ENCODE measurements at places on chromosomes 1 and 21.

DNA sequence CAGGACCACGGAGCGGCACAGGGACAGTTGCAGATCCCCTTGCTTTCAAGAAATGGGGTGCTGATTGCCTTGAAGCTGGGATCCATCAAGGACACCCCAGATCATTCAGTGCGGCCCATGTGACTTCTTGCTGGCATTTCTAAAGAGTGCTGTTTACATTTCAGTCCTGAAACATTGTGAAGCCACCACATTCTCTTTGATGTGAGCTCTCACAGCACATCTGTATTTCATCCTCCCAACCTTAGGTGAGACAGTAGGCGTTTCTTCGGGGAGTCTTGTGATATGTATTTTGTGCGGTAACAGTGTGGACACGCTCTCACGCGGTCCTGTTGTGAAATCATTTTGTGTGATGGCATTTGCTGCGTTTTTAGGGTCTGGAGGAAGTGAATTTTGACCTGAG, 57.2 kb downstream of the CACHD1 start:
- no peak for DNase-seq

- no peak for DNase-seq
These were observed 43.6 kb upstream of the ROR1 start for GRCh38 chr1:63730211-63730610.

- no peak for DNase-seq
These were observed 543.6 kb upstream of the B3GALT2 start for GRCh38 chr1:193730017-193730416.

DNA sequence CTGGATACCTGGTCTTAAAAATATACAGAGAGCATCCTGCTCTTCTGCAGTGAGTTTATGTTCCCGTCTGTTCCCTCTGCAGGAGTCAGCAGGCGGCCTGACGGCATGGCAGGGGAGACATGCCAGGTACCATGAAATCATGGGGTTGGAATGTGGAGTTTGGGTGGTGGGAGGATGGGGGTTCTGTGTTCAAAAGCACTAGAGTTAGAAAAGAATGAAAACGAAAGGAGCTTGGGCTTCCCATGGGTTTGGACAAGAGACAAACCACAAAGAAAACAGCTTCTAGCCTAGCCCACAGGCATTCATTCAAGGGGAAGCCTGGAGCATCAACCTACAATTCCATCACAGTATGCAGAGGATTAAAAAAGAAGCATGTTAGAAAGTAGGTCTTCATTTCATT, 59.9 kb downstream of the WARS2 start:
- no peak for DNase-seq

GRCh38 chr1:192936313-192937018, 122.7 kb downstream of the UCHL5 start:
- DNase-seq, result no peak

- DNase-seq, result no peak
These were observed 14.0 kb upstream of the ZC3H11B start for GRCh38 chr1:219626865-219627264.

DNA sequence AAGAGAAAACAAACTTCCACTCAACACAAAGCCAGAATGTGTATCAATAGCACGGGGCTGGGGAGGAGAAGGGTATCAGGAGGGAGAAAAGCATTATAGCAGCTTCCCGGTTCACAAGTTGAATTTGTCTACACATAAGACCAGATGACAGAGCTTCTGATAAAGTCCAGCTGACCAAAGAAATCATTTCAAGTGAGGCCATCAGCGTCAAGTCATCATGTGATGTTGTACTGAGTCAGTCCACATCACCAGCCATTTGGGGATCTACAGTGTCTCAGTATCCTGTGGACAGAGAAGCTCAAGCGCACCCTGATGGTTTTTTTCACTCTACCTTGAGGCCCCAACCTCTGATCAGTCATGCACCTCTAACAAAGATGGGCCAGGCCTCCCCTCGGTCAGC, 33.0 kb downstream of the SETD4 start:
- no peak for DNase-seq

DNA sequence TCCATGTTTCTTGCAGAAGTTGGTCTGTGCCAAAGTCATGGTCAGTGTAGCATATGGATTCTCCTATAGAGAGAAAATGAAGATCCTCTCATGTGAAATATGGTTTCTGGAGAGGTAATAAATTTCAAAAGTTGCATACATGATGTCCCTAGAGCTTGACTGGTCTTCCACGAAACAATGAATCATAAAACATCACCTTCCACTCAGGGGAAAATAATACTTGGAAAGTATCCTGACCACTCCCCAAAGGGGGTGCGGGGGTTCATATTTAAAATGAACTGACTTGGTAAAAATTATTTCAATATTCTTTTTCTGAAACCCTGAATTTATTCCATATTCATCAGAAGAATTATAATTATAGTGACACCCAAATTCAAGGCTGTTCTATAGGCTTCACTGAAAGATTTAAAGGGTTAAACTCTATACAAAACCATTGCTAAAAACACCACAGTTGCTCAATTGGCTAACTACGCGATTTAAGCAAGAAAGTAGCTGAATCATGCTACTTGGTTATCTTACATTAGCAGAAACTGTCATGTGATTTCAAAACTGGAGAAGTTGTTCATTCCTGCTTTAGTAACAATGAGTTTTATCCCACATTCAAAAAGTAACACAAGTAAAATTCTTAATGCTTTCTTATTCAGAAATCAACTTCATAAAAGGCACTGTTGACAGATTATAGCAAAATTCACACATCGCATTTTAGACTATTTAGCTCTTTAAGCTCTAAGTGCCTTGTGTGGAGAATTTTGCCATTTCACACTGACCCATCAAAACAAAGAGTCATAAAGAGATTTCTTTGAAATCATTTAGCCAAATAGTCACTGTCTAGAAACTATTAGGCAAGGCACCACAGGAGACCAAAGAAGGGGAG, 5.3 kb downstream of the CREG1 start:
- no peak for DNase-seq

- no peak for DNase-seq
These were observed 19.0 kb downstream of the RRP1 start for GRCh38 chr21:43808367-43808766.

DNA sequence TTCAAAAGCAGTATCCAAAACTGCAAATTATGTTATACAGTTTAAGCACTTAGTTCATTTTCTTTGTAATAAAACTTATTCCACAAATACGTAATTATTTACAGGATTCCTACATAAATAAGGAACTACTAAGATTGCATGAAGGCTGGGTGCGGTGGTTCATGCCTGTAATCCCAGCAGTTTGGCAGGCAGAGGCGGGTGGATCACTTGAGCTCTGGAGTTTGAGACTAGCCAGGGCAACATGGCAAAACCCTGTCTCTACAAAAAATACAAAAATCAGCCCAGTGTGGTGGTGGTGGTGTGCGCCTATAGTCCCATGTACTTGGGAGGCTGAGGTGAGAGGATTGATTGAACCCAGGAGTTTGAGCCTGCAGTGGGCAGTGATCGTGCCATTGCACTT, 69.3 kb downstream of the POU2F1 start:
- no peak for DNase-seq

DNA sequence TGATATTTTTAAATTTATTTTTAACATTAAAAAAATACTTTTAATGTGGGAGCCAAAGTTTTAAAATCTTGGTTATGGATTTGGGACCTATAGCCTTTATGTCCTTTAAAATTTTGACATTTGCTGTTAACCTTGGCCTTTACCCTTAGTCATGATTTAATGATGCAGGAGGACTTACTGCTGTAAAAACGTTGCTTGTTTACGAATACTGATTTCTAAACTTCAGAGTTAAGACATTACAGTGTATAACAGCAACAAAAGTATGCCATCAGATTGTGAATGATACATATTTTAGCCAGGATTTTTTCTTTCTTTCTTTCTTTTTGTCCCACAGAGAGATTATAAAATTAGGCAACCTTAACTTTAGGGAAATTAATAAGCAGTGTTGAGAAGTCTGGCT, 8.9 kb downstream of the RBM15 start:
- DNase-seq, result no peak

DNA sequence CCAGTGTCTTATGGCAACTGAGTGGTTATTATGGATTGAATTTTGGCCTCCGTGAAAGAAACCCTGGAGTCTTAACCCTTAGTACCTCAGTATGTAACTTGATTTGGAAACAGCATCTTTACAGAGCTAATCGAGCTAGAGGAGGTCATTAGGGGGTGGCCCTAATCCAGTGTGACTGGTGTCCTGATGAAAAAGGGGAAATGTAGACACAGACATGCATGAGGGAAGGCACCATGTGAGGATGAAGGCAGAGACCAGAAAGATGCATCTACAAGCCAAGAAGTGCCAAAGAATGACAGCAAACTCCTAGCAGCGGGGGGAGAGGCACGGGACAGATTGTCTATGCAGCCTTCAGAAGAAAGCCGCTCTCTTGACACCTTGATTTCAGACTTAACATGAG, 14.7 kb downstream of the DOP1B start:
- no peak for DNase-seq

- DNase-seq, result no peak
These were observed 214.7 kb upstream of the EDN2 start for GRCh38 chr1:41698916-41699860.

DNA sequence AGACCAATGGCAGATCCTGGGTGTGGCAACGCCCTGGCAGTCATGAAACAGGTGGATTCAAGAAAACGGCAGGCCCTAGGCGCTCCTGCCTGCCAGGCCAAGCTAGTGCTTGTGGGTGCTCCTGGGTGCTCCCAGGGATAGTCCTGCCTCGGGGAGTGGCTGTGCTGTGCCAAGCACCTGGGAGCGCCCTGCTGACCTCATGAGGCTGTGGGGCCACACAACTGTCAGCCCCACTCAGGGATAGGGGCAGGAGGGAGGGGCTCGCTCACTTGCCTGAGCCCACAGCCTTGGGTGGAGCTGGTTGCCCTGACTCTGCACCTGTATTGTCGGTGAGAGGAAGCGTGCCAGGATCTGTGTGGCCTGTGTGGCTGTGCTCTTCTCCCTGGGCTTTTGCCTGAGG, 9.4 kb downstream of the SNAP47 start:
- no peak for DNase-seq

GRCh38 chr1:170678027-170678600, 14.2 kb downstream of the PRRX1 start:
- no peak for DNase-seq

DNA sequence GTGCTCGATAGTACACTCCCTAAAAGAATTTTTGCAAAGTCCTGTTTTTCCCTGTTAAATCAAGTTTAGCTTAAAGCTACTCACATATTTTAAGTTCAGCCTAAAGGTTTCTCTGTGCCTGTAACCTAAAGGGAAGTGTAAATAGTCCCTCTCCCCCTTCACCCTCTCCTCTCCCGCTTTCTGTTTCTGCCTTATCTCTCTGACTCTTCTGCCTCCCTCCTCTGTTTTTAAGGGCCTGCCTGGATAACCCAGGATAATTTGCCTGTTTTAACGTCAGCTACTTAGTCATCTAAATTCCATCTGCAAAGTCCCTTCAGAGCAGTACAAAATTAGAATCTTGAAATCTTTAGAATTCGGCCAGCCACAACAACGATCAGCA, 92.6 kb downstream of the NID1 start:
- DNase-seq, result no peak

DNA sequence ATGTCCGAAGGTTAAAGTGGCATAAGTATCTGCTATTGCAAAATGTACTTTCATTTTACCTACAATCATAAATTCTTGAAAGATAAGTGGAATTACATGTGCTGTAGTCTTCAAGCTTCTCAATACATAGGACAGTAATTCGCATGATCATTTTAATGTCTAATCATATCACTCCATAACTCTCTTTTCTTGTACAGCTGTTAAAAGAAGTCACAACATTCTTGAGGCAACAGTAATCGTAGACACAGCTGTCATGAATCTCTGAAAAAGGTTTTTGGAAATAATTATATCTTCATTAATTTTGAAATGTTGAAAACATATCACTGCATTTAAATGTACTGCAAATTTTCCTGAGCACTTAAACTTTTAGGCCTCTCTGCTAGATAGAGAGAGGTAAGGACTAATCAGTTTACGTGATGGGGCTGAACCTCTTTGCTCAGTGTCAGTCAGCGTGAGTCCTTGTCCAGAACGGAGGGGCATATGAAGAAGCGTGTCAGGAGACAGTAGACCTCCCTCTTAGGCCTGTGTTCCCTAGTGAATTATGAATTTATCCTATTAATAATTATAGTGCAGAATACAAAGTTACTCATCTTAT, 133.4 kb downstream of the NEK7 start:
- no peak for DNase-seq

GRCh38 chr1:180982422-180982821, 40.2 kb downstream of the STX6 start:
- DNase-seq, result no peak

- DNase-seq, result no peak
These were observed 87.5 kb downstream of the AJAP1 start for GRCh38 chr1:4741876-4742423.

- DNase-seq, result no peak
These were observed 40.8 kb downstream of the GLUL start for GRCh38 chr1:182350839-182351238.

- no peak for DNase-seq
These were observed 27.8 kb downstream of the SDC3 start for GRCh38 chr1:30880678-30881318.

- DNase-seq, result no peak
These were observed 42.1 kb downstream of the POU2F1 start for GRCh38 chr1:167262836-167263235.

GRCh38 chr21:26167593-26167992, 3.0 kb downstream of the APP start:
- no peak for DNase-seq

DNA sequence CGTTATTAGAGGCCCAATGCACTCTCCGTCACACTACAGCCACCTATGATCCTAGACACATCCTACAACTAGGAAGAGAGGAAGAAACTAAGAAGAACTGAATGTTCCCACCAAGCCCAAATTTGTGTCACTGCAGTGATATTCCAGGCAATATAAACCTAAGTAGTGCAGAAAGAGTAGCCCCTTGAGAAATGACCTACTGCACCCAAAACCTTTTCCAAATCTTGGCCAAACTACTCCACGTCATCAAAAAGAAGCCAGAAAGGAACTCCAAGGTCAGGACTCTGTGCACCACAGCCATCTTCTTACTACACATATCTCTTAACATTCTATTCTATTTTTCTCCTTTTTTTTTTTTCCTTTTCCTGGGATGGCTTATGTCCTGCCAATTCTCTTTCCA, 60.2 kb downstream of the ADAMTS1 start:
- no peak for DNase-seq

DNA sequence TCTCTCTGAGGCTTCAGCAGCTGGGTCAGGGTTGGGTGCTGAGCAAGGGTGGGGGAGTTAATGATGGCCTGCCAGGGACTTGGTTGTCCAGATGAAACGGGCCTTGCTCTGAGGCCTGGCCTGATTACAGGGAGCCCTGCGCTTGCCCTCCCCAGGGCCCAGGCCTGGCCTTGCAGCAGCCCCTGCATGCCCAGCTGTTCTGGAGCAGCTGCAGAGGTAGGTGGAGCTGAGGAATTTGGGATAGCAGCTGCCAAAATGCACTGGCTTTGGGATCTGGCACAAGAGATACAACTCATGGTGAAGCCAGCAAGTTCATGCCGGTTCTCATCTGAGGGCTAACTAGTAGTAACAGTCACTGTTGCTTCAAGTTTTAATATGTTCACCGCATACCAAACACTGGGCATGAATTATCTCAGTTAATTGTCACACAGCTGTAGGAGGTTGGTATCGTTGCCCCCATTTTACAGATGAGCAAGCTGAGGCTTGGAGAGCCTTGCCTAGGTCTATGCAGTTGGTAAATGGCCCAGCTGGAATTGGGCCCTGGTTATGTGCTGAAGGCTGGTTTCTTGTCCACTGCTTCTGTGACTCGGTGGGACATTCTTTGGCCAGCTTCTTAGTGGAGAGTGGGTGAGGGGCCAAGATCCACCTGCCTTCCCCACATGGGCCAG, 7.3 kb upstream of the SERINC2 start:
- no peak for DNase-seq
